Astrocyte of the hippocampus (primary cell): ENCODE measurements at places on chromosomes 1 and 21.

DNA sequence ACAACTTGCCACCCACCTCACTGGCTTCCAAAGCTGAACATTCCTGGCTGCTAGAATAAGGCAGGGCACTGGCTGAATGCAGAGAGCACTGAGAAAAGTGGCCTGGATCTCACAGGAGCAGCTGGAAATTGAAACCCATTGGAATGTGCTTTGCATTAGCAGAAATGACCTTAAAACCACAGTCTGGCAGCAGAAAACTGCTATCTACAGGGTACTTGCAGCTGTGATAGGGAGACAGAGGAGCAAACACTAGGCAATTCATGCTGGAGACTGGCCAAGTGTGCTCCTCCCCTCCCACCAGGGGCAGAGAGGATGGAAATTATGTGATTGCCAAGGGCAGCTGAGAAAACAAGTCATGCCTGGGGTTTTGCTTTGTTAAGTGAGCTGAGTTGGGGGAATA lies 47.2 kb downstream of the HSD3B1 start:
- peak; percentile 86 for DNase-seq

DNA sequence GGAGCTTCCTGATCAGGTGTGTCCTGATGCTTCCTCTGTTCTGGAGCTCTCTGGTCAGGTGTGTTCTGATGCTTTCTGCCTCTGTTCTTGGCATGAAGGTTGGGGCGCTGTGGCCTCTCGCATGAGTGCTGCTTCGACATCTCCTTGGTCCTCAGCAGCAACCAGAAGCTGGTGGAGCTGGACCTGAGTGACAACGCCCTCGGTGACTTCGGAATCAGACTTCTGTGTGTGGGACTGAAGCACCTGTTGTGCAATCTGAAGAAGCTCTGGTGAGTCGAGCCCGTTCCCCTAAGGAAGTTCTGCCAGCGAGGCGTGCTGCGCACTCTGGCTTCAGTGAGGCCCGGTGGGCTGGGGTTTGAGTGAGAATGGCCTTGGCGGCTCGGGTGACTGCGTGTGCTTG lies 18.0 kb downstream of the NLRP3 start:
- no peak for DNase-seq

- peak; percentile 31 for DNase-seq
These were observed 21.5 kb downstream of the NCAM2 start for GRCh38 chr21:21019681-21020080.

DNA sequence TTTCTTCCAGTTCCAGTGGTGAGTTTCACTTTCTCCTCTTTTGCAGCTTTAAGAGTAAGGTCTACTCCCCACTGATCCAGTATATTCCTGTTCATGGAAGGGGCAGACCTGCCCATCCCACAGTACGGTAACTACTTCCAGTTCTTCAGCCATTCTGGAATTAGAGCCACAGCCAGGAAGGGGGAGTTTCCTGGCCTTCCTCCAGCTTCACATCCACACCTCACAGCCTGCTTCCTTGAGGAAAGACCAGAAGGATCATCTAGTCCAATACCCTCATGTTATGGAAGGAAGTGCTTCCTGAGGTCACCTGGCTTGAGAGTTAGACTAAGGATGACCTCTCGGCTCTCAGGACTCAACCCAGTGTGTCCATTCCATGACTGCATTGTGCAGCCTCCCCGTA lies 597.8 kb downstream of the KIF26B start:
- DNase-seq = no peak

- DNase-seq = peak; percentile 54
These were observed 3.2 kb downstream of the F3 start for GRCh38 chr1:94538243-94538827.

DNA sequence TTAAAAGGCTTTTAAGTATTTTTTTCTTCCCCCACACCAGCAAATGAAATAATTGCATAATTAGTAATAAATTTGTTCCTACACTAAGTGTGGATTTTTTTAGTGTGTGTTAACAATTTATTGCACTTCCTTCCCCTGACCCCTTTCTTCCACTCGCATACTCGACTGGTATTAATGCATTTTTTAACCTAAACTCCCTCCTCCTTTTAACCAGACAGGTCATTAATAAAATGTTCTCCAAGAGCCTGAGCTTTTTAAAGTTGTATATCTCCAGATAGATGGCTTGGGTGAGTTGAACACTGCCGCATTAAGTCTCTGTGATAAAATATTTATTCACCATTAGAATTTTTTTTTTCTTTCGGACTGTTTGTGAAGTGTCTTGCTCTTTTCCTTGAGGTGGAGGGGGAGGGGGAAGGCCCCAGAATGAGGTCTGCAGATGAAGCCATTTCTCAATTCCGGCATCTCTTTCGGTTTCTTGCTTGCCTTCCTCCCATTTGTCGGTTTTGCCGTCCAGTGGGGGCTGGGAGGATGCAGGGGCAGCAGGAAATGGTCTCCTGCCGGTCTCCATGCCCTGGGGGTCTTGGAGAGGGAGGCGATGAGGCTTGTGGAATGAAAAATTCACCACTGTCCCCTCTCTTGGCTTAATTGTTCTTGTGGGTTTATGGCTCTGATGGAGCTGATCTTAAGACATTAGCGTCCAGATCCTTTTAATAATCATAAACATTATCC lies 64.1 kb upstream of the ACTL8 start:
- no peak for DNase-seq

DNA sequence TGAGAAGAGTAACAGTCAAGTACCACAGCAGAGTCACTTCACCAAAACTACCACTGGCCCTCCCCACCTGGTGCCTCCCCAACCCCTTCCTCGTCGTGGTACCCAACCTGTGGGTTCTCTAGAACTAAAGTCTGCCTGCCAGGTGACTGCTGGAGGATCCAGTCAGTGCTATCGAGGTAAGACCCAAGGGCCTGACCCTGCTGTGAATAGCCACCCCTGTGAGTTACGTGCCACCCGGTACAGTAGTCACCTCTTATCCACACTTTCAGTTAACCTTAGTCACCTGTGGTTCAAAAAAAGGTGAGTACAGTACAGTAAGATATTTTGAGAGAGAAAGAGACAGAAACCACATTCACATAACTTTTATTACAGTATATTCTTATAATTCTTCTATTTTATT lies 16.5 kb downstream of the TTF2 start:
- DNase-seq = no peak

- no peak for DNase-seq
These were observed 20.1 kb downstream of the UCK2 start for GRCh38 chr1:165847486-165847885.

- no peak for DNase-seq
These were observed 159.2 kb downstream of the GALNT2 start for GRCh38 chr1:230226007-230226800.

- no peak for DNase-seq
These were observed 206.9 kb downstream of the MATN1 start for GRCh38 chr1:30516485-30516858.

GRCh38 chr1:47997289-47998200 lies at the start of gene TRABD2B:
Gene TRABD2B, minus strand, starts transcription at chr1:47997385.
- peak; percentile 89 for DNase-seq

DNA sequence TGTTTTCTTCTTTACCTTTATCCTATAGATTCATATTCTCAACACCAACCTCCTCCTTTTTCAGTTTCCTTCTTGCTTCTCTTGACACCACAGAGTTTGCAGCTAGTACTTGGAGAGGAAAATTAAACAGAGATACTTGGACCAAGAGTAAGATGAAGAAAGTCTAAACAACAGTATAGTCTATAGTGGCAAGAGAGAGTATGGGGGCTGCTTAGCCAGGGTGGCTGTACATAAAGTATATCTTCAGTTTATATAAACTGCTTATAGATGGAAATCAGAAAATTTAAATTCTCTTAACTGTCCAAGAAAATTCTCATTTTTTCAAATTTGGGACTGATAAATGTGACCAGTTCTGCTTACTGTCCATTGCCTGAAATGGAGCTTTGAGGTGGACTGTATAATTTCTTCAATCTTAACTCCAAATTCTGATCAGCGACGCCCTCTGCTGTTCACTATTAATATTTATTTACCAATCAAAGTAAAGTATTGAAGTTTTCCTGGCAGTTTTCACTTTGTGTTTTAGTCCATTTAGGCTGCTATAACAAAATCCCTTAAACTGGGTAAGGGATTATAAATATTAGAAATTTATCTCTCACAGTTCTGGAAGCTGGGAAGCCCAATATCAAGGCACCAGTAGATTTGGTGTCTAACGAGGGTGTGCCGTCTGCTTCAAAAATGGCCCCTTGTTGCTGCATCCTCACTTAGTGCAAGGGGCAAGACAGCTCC lies 14.8 kb upstream of the METTL18 start:
- DNase-seq = peak; percentile 64

DNA sequence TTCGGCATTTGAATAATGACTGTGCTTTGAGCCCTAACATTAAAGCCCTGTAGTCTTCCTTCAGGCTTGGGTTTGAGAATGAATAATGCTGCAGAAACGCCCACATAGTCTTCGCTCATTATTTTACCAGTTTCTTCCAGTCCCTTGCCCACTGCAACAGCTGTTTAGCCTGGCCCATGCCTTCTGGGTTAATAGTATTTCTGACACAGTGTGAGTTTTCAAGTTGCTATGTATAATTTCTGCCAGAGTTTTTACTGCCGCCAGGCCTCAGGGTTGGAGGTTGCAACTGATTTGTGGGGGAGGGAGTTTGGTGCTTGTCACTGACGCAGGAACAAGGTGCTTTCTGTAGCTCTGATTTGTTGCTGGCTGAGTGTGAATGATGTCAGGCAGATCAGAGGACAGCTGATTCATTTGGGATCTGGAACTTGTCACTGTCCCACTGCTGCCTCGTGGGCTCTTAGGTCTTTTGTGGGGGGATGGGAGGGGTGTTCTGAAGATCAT lies 109.8 kb downstream of the MAST2 start:
- peak; percentile 87 for DNase-seq

GRCh38 chr1:158146739-158147138 lies 34.0 kb upstream of the CD1D start:
- DNase-seq = no peak

- no peak for DNase-seq
These were observed 22.1 kb downstream of the CRYAA start for GRCh38 chr21:43190951-43191350.

DNA sequence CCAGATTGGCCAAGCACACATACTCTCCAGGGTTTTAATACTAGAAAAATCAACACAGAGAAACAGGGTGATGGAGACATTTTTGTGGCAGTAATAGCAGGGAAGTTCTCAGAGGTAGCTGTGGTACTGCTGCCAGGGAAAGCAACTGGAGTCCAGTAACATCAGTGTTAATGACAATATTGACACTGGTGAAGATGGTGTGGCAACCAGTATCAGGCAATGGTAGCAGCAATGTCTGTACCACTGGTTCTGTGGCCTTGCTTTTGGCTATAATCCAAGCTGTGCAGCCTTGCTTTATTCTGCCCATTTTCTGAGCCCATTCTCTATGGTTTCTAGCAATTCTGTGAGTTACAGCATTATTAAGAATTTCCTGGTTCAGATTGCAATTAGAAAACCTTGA lies 1.6 kb upstream of the SNX7 start:
- no peak for DNase-seq

GRCh38 chr1:223344491-223344890 lies 19.5 kb downstream of the SUSD4 start:
- no peak for DNase-seq

DNA sequence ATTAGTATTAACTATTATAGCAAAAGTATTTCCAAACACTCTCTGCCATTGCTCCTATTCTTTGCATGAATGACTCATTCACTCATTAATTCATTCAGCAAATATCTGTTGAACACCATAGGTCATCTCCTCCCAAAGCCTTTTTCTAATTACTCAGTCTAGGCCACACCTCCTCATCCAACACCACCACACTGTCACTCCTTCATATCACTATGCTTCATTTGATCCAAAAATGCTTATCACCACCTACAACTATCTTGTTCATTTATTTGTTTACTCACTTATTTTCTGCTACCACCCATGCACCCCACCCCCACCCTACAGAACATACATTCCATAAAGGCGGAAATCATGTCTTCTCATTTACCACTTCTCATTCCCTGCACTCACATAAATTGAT lies 94.4 kb upstream of the TNFSF4 start:
- DNase-seq = no peak

- DNase-seq = peak; percentile 39
These were observed 138.2 kb downstream of the NFIA start for GRCh38 chr1:61220536-61220935.

DNA sequence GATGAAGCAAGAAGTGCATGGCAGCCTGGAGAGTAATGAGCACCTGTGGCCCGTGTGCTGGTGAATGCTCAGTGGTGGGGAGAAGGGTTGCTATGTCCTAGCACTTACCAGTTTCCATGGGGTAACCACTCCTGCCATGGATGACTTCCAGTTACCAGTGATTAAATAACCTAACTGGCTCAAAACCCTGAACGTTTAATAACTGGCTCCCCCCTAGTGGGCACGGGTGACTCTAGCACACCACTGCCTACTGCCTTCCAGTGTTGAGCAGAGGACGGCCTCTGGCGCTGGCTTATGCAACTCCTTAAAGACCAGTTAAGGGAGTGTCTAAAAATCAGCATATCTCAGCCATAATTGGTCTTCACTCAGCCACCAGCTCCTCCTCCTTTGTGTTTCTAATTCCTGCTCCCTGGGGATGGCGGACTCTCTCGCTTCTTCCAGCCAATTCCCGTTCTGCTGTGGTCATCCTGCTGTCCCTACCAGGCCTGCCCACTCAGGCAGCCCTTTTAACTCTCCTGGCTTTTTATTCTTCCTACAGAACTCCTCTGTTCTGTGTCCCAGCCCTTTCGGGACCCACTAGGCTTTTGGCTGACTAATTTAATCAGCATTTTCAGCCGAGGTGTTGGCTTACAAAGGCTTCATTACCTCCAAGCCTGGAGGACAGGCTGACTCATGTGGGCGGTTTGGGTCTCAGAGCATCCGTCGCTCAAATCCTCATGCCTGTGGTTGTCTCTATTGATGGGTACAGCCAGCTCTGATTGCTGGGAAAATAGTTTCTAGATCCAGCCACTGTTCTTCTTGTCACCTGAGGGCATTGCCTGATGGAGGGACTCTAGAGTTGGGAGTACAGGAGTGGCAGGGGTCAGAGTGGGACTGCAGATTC lies 332.4 kb downstream of the CAMTA1 start:
- DNase-seq = peak; percentile 95

GRCh38 chr1:16148329-16149092 lies 7.4 kb downstream of the EPHA2 start:
- no peak for DNase-seq

DNA sequence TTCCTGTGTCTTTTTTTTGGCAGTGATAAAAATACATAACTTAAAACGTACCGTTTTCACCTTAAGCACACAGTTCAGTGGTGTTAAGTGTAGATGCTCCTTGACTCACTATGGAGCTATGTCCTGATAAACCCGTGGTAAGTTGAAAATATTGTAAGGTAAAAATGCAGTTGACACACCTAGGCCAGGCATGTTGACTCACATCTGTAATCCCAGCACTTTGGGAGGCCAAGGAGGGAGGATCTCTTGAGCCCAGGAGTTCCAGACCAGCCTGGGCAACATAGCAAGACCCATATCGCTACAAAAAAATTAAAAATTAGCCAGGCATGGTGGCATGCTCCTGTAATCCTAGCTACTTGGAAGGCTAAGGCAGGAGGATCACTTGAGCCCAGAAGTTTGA lies 73.6 kb upstream of the COG2 start:
- DNase-seq = no peak

GRCh38 chr1:197519741-197520334 lies 251.8 kb downstream of the CRB1 start:
- DNase-seq = peak; percentile 32
